ENCODE measurements at places on chromosomes 1 and 21.

- DNase-seq: peak; percentile 26
These were observed 35.4 kb upstream of the FGGY start for GRCh38 chr1:59261537-59261936.

DNA sequence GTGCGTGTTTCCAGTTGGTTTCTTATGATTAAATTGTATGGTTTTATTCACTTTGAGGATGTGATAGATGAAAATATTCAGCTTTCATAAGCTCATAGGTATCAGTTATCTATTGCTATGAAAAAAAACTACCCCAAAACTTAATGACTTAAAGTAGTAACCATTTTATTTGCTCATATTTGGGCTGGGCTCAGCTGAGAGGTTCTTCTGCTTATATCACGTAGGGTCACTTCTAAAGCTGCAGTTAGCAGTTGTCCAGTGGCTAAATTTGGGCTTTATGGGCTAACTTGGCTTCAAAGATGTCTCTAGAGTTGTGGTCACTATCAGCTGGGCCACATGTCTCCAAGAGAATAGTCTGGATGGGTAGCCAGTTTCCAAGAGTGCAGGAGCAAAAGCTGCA, 206.4 kb upstream of the LYPLAL1 start:
- no peak for DNase-seq

GRCh38 chr1:198788561-198789064, 149.8 kb downstream of the PTPRC start:
- DNase-seq: peak; percentile 3

GRCh38 chr1:71054791-71055190, 7.2 kb upstream of the PTGER3 start:
- DNase-seq: no peak

- DNase-seq: no peak
These were observed 33.3 kb downstream of the TMEM51 start for GRCh38 chr1:15186846-15187151.

DNA sequence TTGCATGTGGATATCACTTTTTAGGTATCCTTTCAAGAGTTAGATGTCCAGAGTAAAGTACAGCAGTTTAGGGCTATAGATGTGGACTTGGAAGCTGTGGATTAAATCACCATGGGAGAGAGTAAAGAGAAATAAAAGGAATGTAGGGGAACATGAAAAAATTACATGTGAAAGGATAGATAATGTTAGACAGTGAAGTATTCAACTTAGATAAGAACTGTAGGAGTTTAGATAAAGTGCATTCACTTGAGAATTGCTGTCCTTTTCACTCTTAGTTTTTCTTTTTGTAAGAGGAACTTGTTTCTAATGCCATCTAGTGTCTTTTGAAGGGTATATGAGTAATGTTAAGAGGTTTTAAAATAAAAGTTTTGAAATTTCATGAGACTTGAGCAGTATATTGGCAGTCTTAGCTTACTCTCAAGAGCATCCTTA, 40.1 kb downstream of the MAST2 start:
- no peak for DNase-seq

GRCh38 chr1:116393792-116394191, 20.7 kb downstream of the ATP1A1 start:
- DNase-seq: no peak

DNA sequence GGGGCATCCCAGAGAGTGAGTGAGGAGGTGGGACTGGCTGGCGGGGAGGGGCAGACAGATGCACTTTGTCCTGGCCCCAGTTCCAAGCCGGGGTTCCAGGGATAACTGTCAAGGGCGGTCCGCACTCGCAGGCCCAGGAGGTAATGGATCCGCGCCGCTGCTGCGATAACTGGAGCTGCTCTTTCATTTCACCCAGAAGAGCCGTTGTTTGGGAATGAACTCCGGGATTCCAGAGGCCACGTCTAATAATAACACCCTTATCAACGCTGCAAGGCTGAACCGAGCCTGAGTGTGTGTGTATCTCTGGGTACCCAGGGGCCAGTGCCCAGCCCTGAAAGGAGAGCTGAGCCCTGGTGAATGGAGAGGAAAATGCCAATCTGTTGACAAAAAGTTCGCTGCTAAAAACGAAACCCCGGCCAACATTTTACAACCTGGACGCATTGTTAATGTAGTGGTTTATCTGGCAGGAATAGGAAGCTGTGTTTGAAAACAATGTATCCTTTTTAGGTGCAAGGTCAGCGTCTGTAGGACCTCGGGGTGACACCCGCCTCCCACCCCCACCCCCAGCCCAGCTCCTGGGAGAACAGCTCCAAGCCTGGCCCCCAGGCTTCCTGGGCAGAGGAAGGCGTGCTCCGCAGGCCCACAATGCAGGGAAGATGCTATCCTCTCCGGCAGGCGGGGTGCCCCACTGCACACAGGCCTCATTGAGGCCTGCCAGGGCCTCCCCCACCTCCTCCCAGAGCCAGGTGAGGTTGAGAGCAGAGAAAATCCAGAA, 119.7 kb downstream of the PROX1 start:
- DNase-seq: no peak

- DNase-seq: no peak
These were observed 33.0 kb upstream of the H6PD start for GRCh38 chr1:9201401-9202239.

DNA sequence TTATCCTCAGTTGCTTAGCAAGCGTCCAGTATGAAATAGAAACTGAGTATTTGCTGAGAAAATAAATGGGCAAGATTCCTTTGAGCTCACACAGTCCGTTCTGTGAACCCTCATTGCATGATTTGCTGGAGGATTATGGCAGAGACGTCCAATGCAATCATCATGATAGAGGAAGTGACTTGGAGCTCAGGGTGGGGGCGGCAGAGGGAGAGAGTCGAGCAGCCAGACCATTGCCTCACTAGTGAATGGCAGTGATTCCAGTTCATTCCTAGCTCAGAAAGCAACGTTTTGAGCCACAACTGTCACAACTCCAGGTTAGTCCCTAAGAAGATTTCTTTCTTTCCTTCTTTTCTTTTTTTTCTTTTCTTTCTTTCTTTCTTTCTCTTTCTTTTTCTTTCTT, 27.5 kb upstream of the COL9A2 start:
- peak; percentile 6 for DNase-seq

DNA sequence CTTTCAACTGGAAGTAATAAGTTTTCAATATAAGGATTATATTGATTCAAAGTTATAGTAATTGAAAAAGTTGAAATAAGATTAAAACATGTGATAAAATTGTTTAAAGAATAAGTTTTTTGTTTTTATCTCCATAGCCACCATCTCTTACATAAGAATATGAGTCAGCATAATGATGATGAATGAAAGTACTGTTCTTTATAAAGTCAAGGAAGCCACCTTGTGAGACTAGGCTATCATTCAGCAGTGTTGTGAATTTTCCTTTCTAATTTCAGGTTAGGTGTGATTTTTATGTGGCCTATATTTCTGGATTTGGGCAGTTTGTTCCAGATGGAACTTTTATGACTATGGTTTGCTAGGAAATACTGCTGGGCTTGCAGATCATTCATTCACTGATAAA, 22.4 kb upstream of the ASB17 start:
- DNase-seq: no peak

DNA sequence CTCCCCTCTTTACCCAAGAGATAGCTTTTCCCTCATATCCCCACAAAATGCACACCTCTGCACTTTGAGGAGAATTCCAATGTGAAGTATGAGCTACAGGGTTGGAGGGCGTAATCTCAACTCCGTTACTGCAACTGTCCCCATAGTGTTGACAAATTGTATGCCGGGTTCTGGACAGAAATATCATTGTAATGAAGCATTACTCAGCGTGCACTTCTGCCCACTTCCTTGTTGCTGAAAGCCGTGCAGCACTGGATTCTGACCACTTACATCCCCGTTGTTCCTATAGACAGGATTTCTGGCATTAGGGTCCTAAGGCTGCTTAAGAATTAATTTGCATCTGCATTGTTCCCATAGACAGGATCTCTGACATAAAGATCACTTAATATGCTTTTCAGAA, 205.6 kb downstream of the RHOU start:
- DNase-seq: no peak

DNA sequence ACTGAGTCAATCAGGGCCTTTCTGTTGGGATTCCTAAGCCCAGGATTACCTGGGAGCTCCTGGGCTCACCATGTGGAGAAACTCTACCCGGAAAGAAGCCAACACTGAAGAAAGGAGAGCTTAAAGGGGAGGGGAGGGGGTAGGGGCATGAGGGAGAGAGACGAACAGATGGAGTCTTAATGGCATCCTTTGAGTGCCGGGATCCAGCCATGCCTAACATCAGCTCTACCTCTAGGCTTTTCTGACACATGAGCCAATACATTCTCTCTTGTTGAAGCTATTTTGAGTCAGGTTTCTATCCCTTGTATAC, 75.0 kb downstream of the NPHP4 start:
- DNase-seq: no peak

- DNase-seq: no peak
These were observed 14.0 kb downstream of the WNT3A start for GRCh38 chr1:228020686-228021354.

DNA sequence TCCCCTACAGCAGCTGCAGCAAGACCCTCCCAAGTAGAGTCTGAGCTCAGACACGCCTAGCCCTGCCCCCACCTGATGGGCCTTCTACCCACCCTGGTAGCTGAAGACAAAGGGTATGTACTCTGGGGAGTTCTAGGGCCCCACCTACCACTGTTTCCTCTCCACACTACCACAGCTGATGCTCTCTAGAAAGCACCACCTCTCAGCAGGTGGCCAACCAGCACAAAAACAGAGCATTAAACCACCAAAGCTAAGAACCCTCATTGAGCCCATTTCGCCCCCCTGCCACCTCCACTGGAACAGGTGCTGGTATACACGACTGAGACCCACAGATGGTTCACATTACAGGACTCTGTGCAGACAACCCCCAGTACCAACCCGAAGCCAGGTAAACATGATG, 258.9 kb downstream of the SETD4 start:
- DNase-seq: peak; percentile 46

- no peak for DNase-seq
These were observed 124.6 kb downstream of the PEX14 start for GRCh38 chr1:10599194-10599861.

DNA sequence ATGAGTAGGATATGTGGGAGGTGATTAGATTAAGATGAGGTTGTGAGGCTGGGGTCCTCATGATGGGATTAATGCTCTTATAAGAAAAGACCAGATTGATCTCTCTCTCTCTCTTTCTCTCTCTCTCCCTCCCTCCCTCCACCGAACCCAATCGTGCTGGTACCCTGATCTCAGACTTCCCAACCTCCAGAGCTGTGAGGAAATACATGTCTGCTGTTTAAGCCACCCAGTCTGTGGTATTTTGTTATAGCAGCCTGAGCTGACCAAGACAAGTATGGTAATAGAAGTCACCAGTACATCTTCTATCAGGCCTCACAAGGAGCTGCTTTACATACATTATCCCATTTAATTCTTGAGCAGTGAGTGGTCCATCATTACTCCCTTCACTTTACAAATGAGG, 149.8 kb downstream of the RUNX1 start:
- DNase-seq: no peak

DNA sequence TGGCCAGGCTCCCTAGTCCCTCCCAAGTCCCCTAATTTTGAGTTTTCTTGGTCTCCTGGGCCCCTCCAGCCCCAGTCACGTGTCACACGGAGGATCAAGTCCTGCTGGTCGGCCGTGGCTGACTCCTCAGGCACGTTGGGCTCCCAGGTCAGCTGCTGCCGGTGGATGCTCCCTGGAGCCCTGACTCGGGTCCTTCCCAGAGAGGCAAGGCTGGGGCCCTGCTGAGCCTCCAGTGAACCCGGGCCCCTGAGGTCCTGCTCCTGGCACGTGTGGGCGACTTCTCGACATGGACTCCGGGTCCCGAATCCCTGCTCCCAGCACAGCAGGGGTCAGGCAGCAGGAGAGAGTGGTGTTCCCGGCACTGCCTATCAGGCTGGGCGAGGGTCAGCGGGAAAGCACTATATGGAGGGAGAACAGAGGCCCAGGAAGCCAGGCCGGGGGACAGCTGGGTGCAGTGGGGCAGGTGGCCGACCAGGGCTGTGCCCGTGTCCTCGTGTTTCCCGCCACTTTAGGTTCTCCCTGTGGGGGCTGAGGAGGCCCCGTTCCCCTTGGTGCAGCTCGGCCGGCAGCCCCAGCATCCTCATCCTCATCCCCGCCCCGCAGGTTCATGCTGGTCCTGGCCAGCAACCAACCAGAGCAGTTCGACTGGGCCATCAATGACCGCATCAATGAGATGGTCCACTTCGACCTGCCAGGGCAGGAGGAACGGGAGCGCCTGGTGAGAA, 13.2 kb downstream of the TMEM240 start:
- no peak for DNase-seq

GRCh38 chr1:183166454-183166853, 19.6 kb upstream of the LAMC2 start:
- no peak for DNase-seq

DNA sequence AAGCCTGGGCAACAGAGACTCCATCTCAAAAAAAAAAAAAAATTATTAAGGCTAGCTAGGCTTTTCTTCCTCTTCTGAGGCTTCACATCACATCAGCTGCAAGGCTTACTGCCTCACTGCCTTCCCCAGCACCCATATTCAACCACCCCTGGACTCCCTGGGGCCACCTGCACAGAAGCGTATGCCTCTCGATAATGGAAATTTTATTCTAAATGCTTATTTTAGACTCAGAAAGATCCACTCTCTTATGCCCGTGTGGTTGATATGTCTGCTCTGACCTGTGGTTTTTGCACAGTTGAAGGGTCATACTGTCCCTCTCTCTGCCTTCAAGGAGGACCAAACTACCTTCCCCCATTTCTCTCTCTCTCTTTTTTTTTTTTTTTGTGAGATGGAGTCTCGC, 1.5 kb upstream of the FCRLA start:
- DNase-seq: no peak

DNA sequence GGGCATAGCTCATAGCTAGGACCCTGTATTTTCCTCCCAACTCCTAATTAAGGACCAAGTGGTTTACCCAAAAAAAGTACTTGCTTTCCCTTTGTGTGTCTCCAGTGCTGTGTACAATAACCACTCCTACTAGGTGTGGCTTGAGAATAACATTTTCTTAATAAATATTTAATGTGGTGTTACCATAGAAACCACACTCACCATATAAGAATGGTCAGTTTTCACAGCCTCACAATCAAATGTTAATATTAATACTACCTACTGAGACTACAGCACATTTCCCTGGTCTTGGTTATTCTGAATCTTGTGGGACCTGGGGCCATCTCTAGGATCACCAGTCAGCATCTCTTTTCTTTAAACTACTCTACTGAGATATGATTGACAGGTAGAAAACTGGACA, 83.5 kb upstream of the BCAR3 start:
- no peak for DNase-seq

DNA sequence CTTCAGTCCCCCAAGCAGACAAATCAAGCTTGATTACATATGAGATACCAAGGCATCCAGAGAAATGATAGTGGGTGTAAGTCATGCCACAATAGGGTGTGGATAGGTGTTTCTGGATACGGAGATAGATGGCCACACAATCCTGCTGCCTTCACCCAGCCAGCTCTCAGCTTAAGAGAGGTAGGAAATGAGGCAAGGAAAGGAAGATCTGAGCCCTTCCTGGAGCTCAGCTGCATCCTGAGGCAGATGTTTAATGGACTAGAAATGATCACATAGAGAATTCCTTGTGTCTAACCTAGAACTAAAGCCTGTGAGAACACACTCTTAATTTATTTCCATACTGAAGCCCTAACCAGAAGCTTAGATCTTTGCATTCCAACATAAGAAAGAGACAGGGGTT, 210.3 kb downstream of the ST6GALNAC3 start:
- no peak for DNase-seq

Data from NCI-H146 (cell line).